ENCODE measurements at places on chromosomes 3 and 15.

DNA sequence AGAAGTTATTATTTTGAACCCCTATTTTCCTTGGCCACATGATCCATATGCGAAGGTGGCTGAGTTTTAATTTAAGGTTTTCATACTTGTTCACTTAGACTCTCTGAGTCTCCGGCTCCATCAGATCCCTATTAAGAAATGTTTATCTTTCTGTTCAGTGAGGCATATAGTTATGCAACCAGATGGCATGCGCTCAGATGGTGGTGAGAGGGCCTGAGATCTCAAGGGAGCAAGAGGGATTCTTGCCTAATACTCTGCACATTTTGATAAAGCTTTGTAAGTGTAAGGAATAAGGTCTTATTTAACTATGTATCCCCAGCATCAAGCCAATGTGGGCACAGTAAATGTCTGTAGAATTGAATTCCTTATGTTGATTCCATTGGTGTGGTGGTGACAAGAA is 78.9 kb upstream of the DPH6 start:
- peak; percentile 67 for DNase-seq

DNA sequence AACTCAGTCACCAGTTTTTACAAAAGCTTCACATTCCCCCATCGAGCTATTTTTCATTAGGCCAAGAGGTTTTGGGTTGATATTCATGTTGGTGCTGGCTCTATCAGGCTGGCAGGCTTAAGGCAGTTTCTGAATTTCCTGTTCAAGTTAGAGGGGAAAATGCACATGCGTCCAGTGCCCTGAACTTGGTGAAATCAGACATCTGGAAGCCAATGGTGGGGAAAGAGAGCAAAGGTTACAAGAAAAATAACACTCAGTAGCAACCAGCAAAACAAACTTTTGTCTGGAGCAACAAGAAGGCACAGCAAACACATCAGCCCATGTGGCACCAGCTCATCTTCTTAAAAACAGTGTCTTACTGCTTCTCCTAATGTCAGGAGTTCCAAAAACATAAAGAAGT is 155.6 kb upstream of the TSC22D2 start:
- no peak for DNase-seq

DNA sequence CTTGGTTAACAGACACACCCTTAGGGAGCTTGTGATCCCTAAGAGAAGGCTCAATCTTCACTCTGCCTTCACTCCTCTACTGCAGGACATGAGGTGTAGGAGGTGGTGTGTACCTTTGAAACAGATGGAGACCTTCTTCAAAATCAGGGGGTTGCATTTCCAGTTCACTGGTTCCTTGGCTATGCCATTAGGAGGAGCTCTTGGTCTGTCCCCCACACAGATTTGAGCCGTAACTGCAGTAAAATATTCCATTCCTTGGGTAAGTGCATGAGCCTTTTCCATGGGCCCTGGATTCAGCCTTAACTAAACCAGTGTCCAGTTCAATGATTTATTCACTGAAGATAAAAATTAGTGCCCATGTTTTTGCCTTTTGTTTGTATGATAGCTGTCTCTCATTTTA is 144.6 kb downstream of the MCTP2 start:
- DNase-seq = no peak

DNA sequence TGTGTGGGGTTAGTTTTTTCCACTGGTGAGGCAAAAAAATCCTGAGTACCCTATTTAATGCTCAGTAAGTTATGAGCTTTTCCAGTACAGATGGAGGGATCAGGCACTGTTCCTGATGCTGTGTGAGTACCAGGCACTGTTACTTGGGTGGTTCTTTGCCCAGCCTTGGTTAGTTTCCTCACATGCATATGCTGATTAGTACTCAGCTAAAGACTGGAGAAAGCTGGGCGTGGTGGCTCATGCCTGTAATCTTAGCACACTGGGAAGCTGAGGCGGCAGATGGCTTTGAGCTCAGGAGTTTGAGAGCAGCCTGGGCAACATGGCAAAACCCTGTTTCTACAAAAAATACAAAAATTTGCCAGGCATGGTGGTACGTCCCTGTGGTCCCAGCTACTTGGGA is 210.3 kb upstream of the SGO1 start:
- no peak for DNase-seq

DNA sequence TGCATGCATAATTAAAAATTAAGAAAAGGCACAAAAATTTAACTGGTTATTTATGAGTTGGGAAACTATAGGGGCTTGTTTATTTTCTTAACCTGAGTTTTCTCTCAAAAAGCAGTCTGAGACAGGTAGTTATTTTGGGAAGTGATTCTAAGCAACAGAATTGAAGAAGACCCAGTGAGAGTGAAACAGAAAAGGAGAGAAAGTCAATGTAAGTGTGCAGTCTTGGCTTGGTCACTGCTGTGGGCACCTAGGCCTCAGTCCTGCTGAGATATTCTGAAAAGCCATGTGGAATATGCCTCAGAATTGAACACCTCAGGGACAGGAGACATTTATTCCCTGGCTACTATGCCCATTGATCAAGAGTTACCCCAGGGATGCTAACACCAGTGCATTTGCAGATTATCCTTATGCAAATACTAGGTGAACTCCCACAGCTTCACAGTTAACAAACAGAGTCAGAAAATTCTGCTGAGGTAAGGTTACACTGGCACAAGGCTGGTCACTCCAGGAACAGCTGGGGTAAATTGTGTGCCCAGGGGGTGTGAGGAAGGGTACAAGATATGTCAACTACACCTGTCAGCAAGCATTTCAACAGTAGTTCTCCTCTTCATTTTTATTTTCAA is 222.7 kb downstream of the EFHB start:
- no peak for DNase-seq

- no peak for DNase-seq
Measured at GRCh38 chr3:176219970-176220369, 977.3 kb downstream of the TBL1XR1 start.

DNA sequence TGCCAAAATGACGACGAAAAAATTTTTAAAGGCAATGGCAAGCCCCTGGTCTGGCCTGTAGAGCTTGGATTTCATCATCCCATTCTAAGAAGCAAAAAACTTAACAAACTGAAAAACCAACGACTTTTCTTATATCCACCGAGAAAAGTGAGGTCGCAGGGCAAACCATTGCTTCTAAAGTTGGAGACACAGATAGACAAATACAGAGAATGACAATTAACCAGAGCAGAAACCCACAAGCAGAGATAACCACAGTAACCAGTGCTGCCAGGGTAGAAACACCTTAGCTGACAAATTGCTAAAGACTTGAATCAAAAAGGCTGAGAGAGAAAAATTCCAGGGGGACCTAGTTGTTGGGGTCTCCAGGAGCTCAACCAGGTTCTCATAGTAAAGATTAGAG is 386.5 kb upstream of the SGO1 start:
- no peak for DNase-seq

DNA sequence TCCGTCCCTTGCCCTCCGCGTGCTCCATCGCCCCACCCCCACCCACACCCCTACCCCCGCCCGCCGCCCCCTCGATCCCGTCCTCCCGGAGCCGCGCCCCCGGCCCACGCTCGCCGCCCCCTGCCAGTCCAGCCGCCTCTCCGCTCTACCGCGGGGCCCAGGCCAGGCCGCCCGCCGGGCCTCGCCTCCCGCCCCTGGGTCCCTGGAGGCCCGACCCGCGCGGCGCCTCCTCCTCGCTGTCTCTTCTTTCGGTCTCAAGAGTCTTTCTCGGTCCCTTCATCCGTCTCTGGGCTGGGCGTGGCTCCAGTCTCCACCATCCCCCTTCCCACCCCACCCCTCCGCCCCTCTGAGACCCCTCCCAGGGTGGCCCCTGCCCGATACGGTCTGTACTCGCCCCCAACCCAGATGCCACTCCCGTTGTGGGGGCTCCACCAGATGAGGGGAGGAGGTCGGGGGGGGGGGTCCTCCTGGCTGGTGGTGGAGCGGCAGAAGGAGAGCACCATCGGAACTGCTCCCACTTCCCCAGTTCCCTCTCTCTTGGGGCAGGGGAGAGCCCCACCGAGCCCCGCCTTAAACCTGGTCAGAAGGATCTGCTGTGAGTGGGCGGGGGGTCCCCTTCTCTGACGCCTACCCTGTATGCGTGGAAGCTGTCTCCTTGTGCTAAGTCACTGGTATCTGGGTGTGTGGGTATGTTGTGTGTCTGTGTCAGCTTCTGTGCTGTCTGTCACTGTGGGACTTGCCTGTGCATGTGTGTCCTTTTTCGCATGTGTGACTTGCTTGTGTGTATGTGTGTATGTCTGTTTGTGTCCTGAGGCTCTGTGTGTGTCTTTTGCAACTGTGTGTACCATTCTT is 1.0 kb downstream of the PRKCD start:
- DNase-seq = no peak

DNA sequence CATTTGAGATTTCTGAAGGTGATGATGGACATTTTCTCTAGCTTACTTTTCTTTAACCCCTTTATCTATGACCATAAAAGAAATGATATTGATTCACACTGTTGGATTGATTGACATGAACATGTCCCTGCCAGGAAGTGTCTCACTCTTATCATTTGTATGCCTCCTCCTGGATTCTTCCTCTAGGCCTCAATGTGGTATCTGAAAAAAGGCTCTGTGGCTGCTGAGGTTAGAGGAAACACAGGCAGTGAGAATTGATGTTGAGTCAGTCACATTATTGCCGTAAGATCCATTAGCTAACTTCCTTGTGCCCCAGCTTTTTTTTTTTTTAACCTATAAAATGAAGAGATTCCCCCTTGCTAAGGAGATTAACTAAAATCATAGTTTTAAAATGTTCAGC is 8.0 kb upstream of the THRB start:
- no peak for DNase-seq

GRCh38 chr3:33578325-33579177 is 138.3 kb upstream of the UBP1 start:
- no peak for DNase-seq

GRCh38 chr3:13186435-13186815 is 113.2 kb upstream of the IQSEC1 start:
- DNase-seq = no peak

DNA sequence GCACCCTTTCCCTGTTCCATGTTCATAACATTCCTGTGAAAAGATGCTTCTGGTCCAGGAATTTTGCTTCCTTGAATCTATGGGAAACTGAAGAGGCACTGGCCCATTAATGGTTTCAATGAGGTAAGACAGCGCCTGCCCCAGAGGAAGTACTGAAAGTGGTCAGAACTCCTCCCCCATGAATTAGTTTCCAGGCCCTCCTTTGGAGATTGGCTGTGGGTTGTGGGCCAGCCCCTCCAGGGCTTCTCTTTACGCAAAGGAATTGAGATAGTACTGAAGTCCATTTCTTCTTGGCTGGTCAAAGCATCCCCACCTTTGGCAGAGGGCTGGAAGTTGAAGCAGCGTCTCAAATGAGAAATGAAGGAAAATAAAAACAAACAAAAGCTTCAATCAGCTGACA is 175.5 kb downstream of the POLR2M start:
- DNase-seq = no peak

GRCh38 chr15:84762840-84763572 is 14.6 kb downstream of the ZNF592 start:
- no peak for DNase-seq

DNA sequence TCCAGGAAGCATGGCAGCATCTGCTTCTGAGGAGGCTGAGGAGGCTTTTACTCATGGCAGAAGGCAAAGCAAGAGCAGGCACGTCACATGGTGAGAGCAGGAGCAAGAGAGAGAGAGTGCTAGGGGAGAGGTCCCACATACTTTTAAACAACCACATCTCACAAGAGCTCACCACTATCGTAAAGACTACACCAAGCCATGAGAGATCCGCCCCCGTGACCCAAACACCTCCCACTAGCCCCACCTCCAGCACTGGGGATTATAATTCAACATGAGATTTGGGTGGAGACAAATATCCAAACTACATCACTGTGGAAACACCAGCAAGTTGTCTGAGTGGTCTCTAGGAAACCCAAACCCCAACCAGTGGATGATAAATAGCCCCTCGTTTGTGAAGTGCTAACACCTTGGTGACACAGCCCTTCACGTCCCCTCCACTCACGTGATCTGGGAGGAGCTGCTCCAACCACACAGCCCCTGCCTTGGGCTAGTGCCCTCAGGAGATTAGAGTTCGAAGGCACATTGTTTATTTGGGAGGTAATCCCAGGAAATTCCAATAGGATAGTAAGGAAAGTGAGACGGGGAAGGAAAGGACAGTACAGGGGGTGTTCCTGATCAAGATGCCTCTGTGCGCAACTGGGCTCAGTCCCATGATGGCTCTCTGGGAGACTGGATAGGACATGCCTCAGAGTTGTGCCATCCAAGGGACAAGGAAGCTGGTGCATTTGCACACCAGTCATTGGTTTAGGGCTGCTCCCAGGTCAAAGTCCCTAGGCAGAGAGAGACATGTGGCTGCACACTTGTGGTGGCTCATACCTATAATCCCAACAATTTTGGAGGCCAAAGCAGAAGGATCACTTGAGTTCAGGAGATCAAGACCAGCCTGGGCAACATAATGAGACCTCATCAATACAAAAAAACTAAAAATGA is 80.6 kb upstream of the CTNNB1 start:
- no peak for DNase-seq

- DNase-seq = no peak
Measured at GRCh38 chr15:62612771-62613170, 429.8 kb upstream of the TPM1 start.

DNA sequence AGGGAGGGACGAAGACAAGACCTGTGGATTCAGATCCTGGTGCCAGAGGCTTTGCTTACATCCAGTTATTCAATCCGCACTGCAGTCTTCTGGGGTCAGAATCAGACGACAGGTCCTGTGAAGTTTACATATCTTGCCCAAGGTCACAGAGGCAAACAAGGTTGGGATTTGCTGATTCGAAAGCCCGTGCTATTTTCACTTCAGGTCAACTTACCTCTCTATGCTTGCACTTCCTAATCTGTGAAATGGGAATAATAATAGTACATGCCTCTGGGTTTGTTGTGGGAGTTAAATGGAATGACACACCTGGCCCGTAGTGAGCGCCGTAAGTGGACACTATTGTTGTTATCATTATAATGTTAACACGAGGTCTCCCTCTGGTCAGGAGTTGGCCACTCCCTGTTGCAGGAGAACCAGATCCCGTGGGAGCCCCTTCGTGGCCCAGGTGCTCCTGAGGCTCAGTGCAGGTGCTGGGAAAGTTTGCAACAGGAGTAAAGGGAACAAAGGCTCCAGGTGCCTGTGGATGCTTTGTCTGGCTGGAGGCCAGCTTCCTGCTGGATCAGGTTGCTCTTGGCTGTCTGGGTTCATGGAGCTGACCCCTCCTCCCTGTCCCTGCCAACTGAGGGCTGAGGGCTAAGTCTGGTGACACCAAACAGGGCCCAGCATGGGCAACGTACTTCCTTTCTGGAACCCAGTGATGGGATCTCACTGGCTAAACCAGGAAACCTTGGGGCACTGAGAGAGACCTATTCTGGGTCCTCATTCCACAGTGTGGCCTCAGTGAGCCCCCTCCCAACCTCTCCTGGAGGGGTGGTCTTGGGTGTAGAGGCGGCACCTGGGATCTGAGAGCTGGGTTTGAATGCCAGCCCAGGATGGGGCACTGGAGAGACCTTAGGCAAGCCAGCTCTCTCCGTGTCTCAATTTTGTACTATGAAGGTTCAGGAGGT is 40.1 kb upstream of the SEMA4B start:
- DNase-seq = no peak

- no peak for DNase-seq
Measured at GRCh38 chr3:63862804-63863149, 828 bp downstream of the THOC7 start.

GRCh38 chr3:156359368-156359767 is 195.5 kb downstream of the SSR3 start:
- DNase-seq = no peak

Data from non-pigmented ciliary epithelial cell (primary cell).